Body of pancreas (tissue), 4 donors: ENCODE measurements at places on chromosomes 16 and 17. TPM values are rescaled to one million over a fixed set of nuclear protein-coding genes. Genes with fewer than 3 reads are reported as not detected.

DNA sequence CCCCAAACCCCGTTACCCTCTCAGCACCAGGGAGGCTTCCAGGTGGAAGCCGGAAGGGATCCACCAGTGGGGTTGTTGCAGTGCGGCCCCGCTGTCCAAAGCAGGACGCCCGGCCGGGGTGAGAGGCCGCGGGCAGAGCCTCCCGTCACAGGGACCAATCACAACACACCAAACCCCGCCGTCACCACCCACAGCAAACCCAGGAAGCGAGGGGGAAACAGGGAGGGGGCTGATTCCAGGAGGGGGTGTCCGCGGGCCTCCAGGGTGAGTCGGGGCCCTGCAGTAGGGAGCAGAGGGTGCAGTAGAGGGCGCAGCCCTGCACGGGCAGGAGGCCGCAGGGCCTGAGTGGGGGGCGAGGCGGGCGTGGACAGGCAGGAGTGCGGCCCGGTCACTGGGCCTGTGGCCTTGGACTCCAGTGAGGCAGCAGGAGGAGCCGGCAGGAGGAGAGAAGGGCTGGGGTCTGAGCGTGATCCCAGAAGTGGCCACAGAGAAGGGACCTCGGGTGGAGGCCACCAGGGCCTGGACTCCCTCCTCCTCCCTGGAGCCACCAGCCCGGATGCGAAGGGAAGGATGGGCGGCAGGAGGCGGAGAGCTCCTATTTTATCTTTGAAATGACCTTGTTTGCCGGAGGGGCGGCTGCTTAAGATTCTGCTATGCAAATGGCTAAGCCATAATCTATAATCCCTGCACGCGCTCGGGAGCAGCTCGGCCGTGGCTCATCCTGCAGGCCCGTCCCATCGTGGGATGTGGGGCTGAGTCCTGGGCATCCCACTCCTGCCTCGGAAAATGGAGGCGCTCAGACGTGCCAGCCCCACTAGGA, 41.5 kb downstream of the ZFPM1 start:
- H3K27ac ChIP-seq: no peak overlapping the region
- peaks cover 55% of the 10 kb centered on the region for H3K4me1 ChIP-seq
- no peaks in the 10 kb centered on the region for H3K27me3 ChIP-seq
- H3K36me3 ChIP-seq: no peaks in the 10 kb centered on the region
- H3K4me3 ChIP-seq: no peak overlapping the region

GRCh38 chr17:80504686-80505413, 28.4 kb upstream of the NPTX1 start:
- no peaks in the 10 kb centered on the region for H3K36me3 ChIP-seq
- no peaks in the 10 kb centered on the region for H3K4me1 ChIP-seq
- H3K27me3 ChIP-seq: no peaks in the 10 kb centered on the region
- no peak overlapping the region for H3K4me3 ChIP-seq
- peak; percentile 27 for DNase-seq
- no peak overlapping the region for H3K27ac ChIP-seq

DNA sequence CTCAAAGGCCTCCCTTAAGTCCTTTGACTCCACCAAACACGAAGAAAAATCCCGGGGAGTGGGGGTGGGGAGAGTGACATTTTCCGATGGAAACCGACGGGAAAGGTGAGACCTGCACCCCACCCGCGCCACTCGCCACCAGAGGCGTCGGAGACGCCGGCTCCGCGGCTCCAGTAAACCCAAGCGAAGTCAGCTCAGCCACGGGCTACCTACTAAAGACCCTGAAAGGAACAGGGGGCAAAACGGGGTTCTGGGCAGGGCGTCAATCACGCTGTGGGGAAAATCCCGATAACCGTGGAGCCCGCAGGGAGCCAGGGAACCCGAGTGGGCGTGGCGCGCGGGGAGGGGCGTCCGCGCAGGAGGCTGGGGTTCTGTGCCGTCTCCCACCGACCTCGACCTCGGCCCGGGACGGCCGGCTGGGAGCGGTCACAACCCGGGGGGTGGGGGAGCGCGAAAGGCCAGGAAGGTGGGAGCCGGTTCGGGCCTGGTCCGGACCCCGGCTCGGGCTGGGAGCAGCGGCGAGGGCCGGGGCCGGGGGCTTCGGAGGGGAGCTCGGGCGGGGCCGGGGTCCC, 565 bp downstream of the WDR45B start:
- H3K4me1 ChIP-seq: peaks cover 48% of the 10 kb centered on the region
- H3K27ac ChIP-seq: peak overlapping the region; percentile 93
- peak overlapping the region; percentile 96 for H3K4me3 ChIP-seq
- H3K27me3 ChIP-seq: no peaks in the 10 kb centered on the region
- DNase-seq: peak; percentile 44

- H3K4me1 ChIP-seq: no peaks in the 10 kb centered on the region
- H3K36me3 ChIP-seq: no peaks in the 10 kb centered on the region
- DNase-seq: no peak
- H3K27me3 ChIP-seq: no peaks in the 10 kb centered on the region
- H3K4me3 ChIP-seq: no peak overlapping the region
Measured at GRCh38 chr16:61306204-61306603, 730.0 kb downstream of the CDH8 start.

GRCh38 chr17:82021900-82022309, 773 bp downstream of the CENPX start:
- H3K27me3 ChIP-seq: no peaks in the 10 kb centered on the region
- DNase-seq: no peak
- peak overlapping the region; percentile 43 for H3K27ac ChIP-seq

GRCh38 chr16:87780385-87780989, 14.7 kb upstream of the KLHDC4 start:
- H3K4me1 ChIP-seq: peaks cover 26% of the 10 kb centered on the region
- H3K36me3 ChIP-seq: no peaks in the 10 kb centered on the region
- DNase-seq: peak; percentile 75
- no peak overlapping the region for H3K4me3 ChIP-seq
- H3K27me3 ChIP-seq: no peaks in the 10 kb centered on the region

- no peaks in the 10 kb centered on the region for H3K27me3 ChIP-seq
- no peak overlapping the region for H3K27ac ChIP-seq
- no peaks in the 10 kb centered on the region for H3K36me3 ChIP-seq
- peak; percentile 65 for DNase-seq
- H3K4me3 ChIP-seq: no peak overlapping the region
- H3K4me1 ChIP-seq: peaks cover 28% of the 10 kb centered on the region
Measured at GRCh38 chr17:74923538-74924249, 379 bp upstream of the OTOP2 start.

- H3K27ac ChIP-seq: no peak overlapping the region
- no peaks in the 10 kb centered on the region for H3K27me3 ChIP-seq
- H3K4me3 ChIP-seq: no peak overlapping the region
- H3K4me1 ChIP-seq: no peaks in the 10 kb centered on the region
Measured at GRCh38 chr16:62760398-62760797, 724.2 kb upstream of the CDH8 start.

ZG16B gene
- not detected for total RNA-seq

ODAD4 gene
- total RNA-seq: 0.26 TPM

MPO gene
- total RNA-seq: not detected

CLEC10A gene
- 1.0 TPM for total RNA-seq

LGALS9B gene
- total RNA-seq: not detected

KIF18B gene
- not detected for total RNA-seq
